Ureter (tissue), 1 donor: ENCODE measurements at places on chromosomes 7 and 10. TPM values are rescaled to one million over a fixed set of nuclear protein-coding genes. Genes with fewer than 3 reads are reported as not detected.

GRCh38 chr7:83541187-83541960, 107.6 kb downstream of the SEMA3E start:
- DNase-seq, result no peak

GNGT1 gene
- total RNA-seq, result 0.70 TPM

DNA sequence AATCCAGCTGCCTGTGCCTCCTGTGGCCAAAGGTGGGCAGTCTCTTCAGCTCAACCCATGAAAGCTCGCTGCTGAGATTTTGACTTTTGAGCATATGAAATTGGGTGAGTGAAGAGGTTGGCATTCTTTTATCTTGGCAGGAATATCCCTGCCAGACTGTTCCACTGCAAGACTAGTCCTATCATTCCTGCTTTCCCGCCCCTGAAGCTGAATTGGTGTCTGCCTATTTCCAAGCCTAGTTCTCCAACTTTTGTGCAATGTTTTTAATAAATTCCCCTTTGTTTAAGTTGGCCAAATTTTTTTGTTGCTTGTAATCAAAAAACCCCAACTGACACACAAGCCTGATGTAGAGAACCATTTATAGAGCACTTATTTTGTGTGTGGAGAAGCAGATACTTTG, 34.8 kb upstream of the BICC1 start:
- DNase-seq, result no peak

IL15RA gene
- 13.5 TPM for total RNA-seq
